ENCODE measurements at places on chromosomes 7 and 10.

DNA sequence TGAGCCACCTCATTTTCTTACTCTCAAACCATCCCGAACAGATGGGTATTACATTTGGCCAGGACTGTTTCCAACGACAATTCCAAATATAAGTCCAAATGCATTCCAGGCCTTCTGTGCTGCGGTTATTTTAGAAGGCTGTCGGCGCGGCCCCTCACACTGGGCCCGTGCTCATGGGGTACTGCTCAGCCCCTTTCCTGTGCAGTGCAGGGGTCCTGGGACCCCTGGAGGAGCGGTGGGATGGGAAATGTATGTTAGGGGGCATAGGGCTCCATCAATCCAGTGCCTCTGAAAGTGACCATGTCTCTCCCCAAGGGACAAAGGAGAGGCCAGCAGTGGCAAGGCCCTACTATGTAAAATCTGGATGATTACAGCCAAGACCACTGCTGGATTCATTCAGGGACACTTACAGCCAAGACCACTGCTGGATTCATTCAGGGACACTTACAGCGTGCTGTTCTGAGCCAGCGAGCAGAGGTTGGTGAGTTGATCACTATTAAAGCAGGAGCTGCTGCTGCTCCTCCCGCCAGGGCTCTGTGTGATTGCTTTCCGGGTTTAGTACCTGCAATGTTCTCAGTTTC, 66.3 kb downstream of the CHST15 start:
- no peak for DNase-seq

- no peak for DNase-seq
Observed at GRCh38 chr10:48234295-48234694, 40.2 kb downstream of the FRMPD2 start.

DNA sequence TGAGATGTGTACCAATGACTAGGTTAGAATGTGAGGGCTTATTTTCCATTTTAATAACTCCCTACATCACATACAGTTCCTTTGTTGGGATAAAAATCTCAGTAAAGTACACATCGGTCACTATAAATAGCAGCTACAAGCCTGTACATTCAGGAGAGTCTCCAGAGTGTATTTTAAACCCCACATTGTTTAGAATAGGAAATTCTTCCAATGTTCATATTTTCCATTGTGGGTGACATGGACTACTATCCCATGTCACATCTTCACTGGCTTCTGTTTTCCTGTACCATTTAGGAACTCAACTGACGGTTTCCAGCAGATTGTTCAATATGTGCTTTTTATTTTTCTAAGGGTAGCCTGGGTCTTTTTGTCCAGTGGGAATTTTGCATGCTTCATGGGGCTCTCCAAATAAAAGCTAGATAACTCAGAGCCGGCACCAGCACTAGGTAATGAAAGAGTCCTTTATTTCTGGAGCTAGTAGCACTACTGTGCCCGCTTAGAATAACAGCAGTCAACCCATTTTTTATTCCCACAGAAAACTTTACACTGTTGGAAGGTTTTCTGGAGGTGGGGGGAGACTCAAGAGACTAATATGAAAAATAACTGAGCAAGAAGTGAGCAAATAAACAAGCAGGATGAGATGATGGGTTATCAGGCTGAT, 100.5 kb downstream of the CALD1 start:
- no peak for DNase-seq

GRCh38 chr7:29277436-29278215, 83.1 kb downstream of the CHN2 start:
- DNase-seq, result no peak

GRCh38 chr10:12659706-12660105, 310.4 kb downstream of the CAMK1D start:
- no peak for DNase-seq

- DNase-seq, result peak; percentile 76
Observed at GRCh38 chr7:151838861-151839381, 38.0 kb downstream of the PRKAG2 start.

All from CD4-positive, alpha-beta T cell treated with Interleukin-1 beta for 1 hour (primary cell).